KG1 (cell line): ENCODE measurements at places on chromosomes 12 and 14.

DNA sequence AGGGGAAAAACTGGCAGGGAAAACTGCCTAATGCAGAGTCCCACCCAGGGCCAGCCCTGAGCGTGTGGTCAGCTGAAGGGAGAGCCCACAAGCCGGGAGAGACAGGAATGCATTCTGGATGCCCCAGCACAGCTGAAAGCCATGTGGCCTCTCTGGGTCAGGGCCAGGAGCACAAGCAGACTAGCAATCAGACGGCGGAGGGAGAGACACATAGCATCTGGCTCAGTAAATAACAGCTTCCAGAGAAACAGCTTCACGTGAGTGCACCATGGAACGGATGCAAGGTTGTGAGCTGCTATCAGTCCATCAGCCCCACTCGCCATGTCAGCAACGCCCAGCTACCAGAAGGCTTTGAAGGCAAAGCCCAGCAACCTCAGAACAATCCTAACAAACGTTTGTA lies 28.2 kb upstream of the TMEM106C start:
- DNase-seq = no peak

DNA sequence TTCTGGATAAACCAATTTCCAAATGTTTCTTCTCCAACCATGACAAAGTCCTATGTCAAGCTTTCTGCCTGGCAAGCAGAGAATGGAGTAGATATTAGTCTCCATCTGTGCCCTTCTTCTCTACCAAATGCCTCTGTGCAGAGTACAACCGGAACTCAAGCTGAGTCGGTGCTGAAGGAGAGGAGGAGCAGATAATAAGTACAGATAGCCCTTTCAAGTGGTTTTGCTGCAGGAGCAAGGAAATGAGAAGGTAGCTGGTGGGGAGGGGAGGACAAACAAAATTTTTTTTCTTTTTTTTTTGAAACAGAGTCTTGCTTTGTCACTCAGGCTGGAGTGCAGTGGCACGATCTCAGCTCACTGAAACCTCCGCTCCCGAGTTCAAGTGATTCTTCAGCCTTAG lies 14.2 kb upstream of the HELB start:
- no peak for DNase-seq

GRCh38 chr12:31906557-31907301 lies 52.5 kb upstream of the RESF1 start:
- peak; percentile 73 for DNase-seq

GRCh38 chr12:75913502-75914351 lies 117.8 kb downstream of the PHLDA1 start:
- DNase-seq = no peak

DNA sequence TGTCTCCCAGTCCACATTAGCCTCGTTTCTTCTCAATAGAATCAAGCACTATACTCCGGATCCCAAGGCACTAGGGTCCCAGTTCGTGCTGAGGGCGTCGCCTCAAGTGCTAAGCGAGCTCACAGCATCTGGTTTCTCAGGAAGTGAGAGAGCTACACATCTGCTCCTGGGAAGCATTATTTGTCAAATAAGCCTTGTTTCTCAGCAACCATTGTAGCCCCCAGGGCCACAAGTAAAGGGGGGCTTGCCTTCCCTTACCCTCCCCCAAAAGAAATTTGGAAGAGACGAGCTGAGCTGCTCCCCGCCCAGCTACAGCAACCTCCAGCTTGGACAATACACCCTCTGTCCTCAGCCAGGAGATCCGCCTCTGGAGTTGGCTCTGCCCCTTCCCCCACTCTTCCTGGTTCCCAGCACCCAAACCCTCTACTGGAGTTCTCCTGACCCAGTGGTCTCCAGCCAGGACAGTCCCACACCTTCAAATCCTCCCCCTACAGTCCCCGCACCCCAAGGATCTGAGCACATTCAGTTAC lies 5.7 kb upstream of the TNS2 start:
- DNase-seq = no peak

- DNase-seq = no peak
These were observed 398.5 kb downstream of the FSCB start for GRCh38 chr14:44108601-44109000.

DNA sequence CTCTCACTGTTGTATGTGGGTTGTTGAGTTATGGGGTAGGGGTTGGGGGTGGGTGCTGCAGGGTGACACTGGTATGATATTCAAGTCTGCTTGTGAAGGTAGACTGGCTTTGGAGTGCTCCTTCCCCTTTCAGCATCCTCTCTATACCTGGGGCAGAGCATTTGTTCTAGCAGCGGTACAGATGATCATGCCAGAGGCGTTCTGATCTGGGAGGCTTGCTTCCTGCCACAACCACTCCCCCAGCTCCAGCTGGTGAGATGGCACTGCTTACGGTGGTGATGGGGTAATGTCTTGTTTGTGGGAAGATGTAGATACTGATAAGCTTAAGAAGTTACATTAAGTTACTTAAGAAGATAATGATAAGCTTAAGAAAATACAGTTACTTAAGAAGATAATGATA lies 131.8 kb downstream of the ERC1 start:
- DNase-seq = no peak

- DNase-seq = no peak
These were observed 404.0 kb upstream of the ATP2B1 start for GRCh38 chr12:90112666-90113065.

- DNase-seq = no peak
These were observed 62.3 kb downstream of the GCH1 start for GRCh38 chr14:54840336-54840735.

- DNase-seq = no peak
These were observed 11.9 kb downstream of the STYX start for GRCh38 chr14:52741865-52742264.

DNA sequence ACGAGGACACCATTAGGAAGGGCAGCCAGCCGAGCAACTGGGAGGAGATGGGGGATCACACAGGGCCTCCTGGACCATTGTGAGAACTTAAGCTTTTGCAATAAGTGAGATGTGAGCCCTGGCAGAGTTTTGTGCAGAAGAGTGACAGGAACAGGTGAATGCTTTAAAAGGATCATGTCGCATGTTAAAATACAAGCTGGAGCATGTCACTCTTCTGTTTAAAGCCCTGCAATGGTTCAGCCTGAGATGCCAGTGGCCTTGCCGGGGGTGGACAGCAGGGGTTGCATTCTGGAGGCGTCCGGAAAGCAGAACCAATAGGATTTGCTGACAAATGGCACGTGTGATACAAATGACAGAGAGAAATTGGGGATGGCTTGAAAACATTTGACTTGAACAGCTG lies 137.5 kb upstream of the RFLNA start:
- no peak for DNase-seq

DNA sequence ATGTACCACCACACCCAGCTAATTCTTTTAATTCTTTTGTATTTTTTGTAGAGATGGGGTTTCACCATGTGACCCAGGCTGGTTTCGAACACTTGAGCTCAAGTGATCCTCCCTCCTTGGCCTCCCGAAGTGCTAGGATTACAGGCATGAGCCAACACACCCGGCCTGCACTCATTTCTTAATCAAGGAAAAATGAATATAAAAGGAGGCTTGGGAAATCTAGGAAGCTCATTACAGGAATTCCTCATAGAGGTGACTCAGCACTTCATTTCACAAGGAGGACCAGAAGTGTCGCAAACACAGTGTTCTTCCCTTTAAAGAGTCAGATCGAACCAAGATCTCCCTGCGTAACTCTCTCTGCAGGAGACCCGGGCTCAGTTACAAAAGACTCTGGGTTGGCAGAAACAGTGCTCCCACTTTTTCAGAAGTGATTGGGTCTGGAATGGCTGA lies 30.3 kb downstream of the NFKBIA start:
- no peak for DNase-seq

DNA sequence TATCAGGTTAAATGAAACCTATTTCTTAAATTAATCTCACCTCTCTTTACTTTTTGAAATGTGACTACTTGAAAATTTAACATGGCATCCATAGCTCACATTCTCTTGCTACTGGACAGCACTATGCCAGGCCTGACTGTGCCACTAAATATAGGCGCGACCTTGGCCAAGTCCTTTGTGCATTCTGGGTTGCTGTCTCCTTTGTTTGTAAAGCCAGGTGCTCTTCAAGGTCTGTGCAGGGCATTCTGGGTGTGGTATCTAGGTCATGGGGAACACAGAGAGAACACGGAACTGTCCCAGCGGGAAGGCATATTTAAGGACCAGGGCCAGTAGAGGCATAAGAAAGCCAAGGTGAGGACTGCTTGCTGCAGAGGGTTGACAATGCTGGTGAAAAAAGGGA lies 121.2 kb downstream of the ZNF664 start:
- DNase-seq = no peak

DNA sequence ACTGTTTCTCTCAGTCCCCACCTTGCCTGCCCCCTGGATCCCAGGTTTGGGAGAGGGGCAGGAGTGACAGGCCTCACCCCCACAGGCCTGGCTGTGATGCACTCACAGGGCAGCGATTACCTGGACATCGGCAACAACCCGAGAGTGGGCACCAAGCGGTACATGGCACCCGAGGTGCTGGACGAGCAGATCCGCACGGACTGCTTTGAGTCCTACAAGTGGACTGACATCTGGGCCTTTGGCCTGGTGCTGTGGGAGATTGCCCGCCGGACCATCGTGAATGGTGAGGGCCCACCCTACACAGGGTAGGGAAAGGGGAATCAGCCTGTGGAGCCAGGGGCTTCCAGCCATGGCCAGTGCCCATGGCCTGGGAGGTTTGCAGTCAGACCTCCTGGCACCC lies 8.6 kb downstream of the ACVRL1 start:
- no peak for DNase-seq

DNA sequence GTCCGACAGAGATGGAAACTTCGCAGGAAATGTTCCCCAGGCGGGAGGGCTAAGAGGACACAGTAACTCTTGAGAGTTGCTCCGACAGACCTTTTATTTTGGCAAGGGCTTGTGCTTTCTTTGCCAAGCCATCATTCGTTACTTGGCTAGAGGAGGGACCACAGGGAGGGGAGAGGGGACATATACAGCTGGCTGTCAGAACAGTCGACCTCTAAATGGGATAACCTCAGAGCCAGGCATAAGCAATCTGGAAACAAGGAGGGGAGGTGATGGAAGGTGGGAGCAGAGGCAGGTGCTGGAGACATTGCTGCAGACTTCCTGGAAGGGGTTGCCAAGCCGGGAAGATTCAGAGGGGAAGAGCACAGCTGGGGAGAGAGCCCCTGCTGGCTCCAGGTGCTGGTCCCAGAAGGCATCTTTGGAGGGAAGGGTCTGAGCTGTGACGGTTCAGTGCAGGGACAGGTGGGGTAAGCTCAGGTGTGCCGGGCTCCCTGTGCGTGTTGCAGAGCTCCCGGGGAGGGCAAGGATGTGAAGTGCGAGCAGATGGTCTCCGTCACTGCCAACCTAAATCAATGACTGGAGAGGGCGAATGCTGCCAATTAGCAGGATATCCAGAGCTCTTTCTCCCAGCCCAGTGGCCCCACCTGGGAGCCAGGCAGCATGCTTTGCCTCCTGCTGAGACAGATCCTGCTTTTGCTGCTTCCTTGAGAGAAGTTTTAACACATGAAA lies 50.1 kb downstream of the CHST11 start:
- no peak for DNase-seq

GRCh38 chr12:10716277-10716676 lies 6.8 kb downstream of the YBX3 start:
- no peak for DNase-seq

DNA sequence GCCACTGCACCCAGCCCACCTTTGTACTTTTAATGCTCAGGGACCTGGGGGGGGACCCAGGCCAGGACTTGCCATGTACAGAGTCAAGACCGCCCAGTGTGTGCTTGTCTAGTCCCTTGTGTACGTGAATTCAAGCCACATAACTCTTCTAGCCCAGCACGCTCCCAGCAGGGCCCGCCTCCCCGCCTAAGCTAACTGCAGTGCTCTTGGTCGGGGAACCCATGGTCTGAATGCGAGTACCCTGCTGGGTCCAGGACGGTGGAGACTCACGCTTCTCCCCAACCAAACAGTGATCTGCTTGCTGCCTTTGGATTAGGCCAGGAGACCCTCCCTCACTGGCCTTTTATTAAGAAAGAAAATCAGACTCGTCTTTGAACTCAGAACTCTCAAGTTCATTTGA lies 23.3 kb downstream of the CD9 start:
- no peak for DNase-seq

DNA sequence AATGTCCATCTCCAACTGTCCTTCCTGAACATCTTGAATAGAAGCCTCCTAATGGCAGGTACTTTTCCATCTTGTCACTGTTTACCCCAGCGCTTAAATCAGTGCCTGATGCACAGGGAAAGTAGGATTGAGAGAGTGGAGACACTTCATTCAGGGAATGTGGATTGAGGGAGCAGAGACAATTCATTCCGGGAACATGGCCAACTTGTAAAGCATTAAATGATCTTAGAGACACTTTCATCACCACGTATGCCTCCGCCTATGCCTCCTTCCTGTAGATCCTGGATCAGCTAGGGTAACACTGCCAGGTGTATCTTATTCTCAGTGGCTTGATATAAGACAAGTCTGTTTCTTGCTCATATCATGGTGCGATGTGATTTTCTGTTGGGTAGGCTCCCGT lies 67.6 kb upstream of the CSRP2 start:
- no peak for DNase-seq

DNA sequence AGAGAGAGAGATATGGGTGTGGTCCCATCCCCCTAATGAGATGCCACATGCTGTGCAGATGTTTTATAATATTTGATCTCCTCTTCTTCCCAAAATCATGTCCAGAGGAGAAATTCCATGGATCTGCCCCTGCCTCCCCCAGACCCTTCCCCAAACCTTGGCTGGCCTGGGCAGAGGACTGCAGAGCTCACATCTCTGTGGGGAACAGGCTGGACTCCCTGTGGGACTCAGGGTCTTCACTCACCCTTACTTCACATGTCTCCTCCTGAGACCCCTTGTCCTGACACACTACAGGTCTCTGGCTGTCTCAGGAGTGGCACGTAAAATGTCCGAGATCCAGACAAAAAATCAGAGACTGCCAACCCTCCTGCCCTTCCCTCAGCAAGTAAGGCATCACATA lies 76.0 kb upstream of the CAPRIN2 start:
- no peak for DNase-seq

DNA sequence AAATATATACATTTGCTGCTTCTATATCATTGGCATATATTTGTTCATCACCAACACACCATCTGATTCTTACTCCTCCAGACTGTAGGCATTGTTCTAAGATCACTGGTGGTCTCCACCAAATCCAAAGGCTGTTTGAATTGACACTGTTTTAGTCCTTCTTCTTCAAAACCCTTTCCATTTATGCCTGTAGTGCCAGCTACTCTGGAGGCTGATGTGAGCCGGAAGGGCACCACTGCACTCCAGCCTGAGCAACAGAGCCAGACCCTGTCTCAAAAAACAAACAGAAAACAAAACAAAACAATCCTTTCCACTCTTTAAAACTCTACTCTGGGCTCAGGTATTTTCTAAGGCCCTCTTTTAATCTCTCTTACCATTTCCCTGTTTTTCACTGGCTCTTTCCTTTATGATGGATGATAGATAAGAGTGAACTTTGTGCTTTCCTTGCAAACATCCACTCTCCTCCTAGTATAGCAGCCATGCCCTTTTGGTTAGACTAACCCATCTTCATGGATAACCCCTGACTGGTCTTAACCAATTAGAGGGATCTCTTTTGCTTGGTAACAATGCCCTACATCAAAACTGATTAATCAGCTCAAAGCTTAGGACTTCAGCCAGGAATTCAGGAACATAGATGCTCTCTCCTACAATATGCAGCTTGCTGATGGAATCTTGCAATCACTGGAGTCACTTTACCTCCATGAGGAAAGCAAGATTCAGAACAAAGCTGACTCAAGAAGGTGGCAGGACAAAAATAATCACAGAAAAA lies 24.9 kb downstream of the SPTSSA start:
- no peak for DNase-seq
